ENCODE measurements at places on chromosomes 4 and X. TPM values are rescaled to one million over a fixed set of nuclear protein-coding genes. Genes with fewer than 3 reads are reported as not detected.

GRCh38 chr4:128521156-128521555 is 233.5 kb upstream of the PGRMC2 start:
- H3K27ac ChIP-seq = no peak overlapping the region
- H3K36me3 ChIP-seq = peaks cover 6% of the 10 kb centered on the region
- no peak overlapping the region for H3K4me3 ChIP-seq

DNA sequence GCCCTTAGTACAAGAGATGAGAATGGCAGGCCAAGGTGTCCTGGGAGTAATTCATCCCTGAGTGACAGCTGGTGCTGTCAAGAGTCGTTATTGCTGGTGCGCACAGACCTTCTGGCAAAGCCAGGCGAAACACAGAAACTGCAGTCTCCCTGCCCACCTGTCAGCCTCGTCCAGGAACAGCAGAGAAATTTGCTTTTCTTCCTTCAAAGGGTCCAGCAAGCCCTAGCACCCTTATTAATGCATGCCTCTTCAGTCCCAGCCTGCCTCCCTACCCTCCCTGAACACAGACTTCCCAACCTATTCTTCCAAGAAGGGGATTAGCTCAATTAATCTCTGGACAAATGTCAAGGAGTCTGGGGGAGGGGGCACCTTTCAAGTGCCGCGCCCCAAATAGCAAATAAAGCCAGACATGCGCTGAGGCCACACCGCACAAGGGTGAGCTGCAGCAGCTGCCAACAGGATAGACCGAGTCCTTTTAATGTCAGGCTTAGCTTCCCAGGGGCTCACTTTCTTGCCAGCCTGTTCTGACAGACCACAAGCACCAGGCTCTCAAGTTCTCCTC is 250.7 kb upstream of the RASGEF1B start:
- H3K4me3 ChIP-seq = no peak overlapping the region
- H3K36me3 ChIP-seq = peaks cover 3% of the 10 kb centered on the region
- peaks cover 10% of the 10 kb centered on the region for H3K4me1 ChIP-seq
- peaks cover 15% of the 10 kb centered on the region for H3K27me3 ChIP-seq

- no peaks in the 10 kb centered on the region for H3K36me3 ChIP-seq
- H3K4me3 ChIP-seq = no peak overlapping the region
- no peak for DNase-seq
- peaks cover 6% of the 10 kb centered on the region for H3K27me3 ChIP-seq
These were observed 351.2 kb downstream of the ARHGAP24 start for GRCh38 chr4:85826060-85826678.

GRCh38 chr4:23697001-23697528 is 192.8 kb downstream of the PPARGC1A start:
- no peaks in the 10 kb centered on the region for H3K36me3 ChIP-seq
- no peak for DNase-seq
- H3K4me1 ChIP-seq = no peaks in the 10 kb centered on the region
- no peak overlapping the region for H3K27ac ChIP-seq
- no peaks in the 10 kb centered on the region for H3K27me3 ChIP-seq

- DNase-seq = no peak
- no peaks in the 10 kb centered on the region for H3K4me1 ChIP-seq
- no peak overlapping the region for H3K27ac ChIP-seq
- H3K4me3 ChIP-seq = no peak overlapping the region
- H3K36me3 ChIP-seq = no peaks in the 10 kb centered on the region
These were observed 15.7 kb downstream of the ADGRA3 start for GRCh38 chr4:22500128-22500611.

- no peak overlapping the region for H3K27ac ChIP-seq
- H3K36me3 ChIP-seq = no peaks in the 10 kb centered on the region
- no peaks in the 10 kb centered on the region for H3K4me1 ChIP-seq
- H3K4me3 ChIP-seq = no peak overlapping the region
- no peak for DNase-seq
These were observed 1394.2 kb upstream of the DIAPH2 start for GRCh38 chrX:95290455-95290854.

- H3K4me1 ChIP-seq = peaks cover 11% of the 10 kb centered on the region
- no peak overlapping the region for H3K4me3 ChIP-seq
- H3K36me3 ChIP-seq = peaks cover 3% of the 10 kb centered on the region
- no peak overlapping the region for H3K27ac ChIP-seq
These were observed 172.7 kb downstream of the BTC start for GRCh38 chr4:74621616-74622015.

DNA sequence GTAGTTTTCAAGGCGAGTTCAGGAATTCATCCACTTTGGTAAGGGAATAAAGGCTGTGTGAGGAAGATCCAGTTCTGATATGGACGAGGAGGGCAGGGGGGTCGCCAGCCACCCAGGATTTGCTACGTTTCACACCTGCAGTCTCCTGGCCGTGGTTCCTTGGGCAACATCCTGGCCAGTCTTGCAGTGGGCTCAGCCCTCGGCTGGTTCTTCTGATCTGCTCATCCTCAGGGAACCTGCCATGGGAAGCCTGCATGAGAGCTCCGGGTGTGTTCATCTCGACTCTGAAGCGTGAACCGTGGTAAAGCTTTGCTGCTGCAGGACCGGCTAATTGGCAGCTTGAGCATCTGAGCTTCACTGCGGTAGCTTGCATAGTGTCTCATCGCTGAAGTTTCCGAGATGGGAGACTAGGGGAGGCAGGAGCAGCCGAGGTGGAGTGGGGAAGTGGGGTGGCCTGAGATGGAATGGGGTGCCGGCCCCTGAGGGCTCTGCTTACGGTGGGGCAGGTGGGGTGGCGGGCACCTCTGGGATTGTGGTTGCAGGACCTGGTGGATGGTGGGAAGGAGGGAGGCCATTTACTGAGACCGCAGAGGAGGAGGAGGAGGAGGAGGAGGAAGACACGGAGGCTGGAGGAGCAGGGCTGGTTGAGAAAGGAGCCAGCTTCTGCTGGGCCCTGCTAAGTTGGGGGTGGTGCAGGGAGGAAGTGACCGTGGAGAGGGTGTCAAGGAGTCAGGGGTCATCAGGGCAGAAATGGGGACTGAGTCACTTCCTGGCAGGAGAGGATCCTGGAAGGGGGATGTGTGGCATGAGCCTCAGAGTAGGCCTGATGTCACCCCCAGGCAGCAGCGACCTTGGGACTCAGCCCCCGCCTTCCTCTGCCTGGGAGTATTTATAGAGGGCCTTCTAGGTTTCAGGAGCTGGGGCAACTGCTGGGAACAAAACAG is 213.1 kb upstream of the PSAPL1 start:
- DNase-seq = no peak
- peaks cover 32% of the 10 kb centered on the region for H3K4me1 ChIP-seq
- H3K36me3 ChIP-seq = peaks cover 2% of the 10 kb centered on the region
- no peaks in the 10 kb centered on the region for H3K27me3 ChIP-seq
- H3K4me3 ChIP-seq = no peak overlapping the region

- no peaks in the 10 kb centered on the region for H3K36me3 ChIP-seq
- H3K27me3 ChIP-seq = no peaks in the 10 kb centered on the region
- no peak overlapping the region for H3K27ac ChIP-seq
- no peak for DNase-seq
- H3K4me3 ChIP-seq = no peak overlapping the region
- peaks cover 5% of the 10 kb centered on the region for H3K4me1 ChIP-seq
These were observed 636.6 kb downstream of the MID1IP1 start for GRCh38 chrX:39437670-39438441.

DNA sequence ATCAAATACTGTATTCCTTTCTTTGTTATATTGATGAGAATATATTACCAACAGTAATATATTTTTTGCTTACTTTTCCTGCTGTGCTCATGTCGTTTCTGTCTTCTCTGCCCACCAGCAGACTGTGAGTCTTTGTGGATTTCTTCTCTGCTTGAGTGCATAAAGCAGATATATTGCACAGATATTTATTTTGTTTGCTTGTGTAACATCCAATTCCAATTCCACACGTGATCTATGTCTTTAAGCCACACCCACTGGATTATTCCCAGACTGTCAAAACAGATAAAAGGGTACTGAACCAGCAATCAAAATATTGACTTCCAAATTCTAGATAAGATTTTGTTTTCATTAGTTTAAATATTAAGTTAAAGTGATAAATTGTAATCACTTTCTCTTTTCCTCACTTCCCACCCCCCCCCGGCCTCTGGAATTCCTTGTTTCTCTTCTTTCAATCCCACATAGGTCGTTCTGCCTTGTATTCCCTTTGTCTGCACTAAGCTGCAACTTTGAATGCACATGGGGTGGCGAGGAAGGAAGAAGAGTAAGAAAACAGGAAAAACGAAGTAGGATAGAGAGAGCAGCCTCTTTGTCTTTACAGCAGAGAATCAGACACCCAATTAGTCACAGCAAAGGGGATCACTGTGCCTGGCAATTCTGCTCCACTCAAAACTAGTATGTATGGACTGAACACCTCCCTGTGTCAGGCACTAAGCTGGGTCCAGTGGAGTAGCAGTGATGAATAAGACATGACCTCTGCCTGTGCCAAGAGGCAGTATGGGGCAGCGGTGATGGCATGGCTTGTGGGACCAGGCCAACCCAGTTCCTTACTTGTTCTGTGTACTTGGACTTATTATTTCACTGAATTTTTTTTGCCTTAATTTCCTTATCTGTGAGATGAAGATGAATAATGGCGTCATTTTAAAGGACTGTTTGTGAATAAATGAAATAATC is at the start of gene ADH1B:
Gene ADH1B (minus strand): TSS at position 161 of the 951 bp plus-strand sequence. CDS start 70 bp downstream, at position 91.
- peaks cover 25% of the 10 kb centered on the region for H3K27me3 ChIP-seq
- no peak within 1 kb of the TSS for H3K4me3 ChIP-seq
- no peaks in the 10 kb centered on the region for H3K36me3 ChIP-seq
- no peak within 1 kb of the TSS for H3K27ac ChIP-seq

- H3K27me3 ChIP-seq = peaks cover 7% of the 10 kb centered on the region
- no peak for DNase-seq
- peaks cover 32% of the 10 kb centered on the region for H3K4me1 ChIP-seq
- peaks cover 4% of the 10 kb centered on the region for H3K36me3 ChIP-seq
These were observed 1.0 kb downstream of the RASGEF1B start for GRCh38 chr4:81470456-81471297.

GRCh38 chrX:34404386-34405070 is 252.6 kb downstream of the TMEM47 start:
- no peak overlapping the region for H3K27ac ChIP-seq
- H3K27me3 ChIP-seq = no peaks in the 10 kb centered on the region
- no peak for DNase-seq
- H3K36me3 ChIP-seq = no peaks in the 10 kb centered on the region
- no peaks in the 10 kb centered on the region for H3K4me1 ChIP-seq
- no peak overlapping the region for H3K4me3 ChIP-seq

GRCh38 chrX:40192196-40192595 is 94.4 kb upstream of the BCOR start:
- H3K4me3 ChIP-seq = no peak overlapping the region
- no peak overlapping the region for H3K27ac ChIP-seq
- no peak for DNase-seq
- no peaks in the 10 kb centered on the region for H3K4me1 ChIP-seq
- H3K27me3 ChIP-seq = no peaks in the 10 kb centered on the region

GRCh38 chrX:118108304-118108703 is 8.3 kb downstream of the KLHL13 start:
- no peak for DNase-seq
- no peaks in the 10 kb centered on the region for H3K27me3 ChIP-seq
- H3K36me3 ChIP-seq = no peaks in the 10 kb centered on the region
- H3K4me3 ChIP-seq = no peak overlapping the region
- no peaks in the 10 kb centered on the region for H3K4me1 ChIP-seq

DNA sequence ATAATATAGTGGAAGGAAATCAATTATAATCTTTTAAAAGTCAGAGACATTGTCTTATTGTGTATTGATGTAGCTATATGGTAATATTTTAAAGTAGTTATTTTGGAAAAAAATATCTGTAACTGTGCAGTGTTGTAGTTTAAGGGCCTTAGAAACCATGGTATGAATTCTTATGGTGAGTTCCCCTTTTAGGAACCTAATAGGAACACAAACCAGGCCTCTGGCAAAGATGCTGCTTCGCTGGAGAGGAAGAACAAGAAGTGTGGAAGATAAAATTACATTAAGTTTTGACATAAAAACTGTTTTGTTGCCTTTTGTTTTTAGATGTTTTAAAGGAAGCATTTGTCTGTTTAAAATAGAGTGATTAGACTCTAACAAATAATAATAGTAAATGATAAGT is 10.9 kb upstream of the TMPRSS11D start:
- H3K36me3 ChIP-seq = no peaks in the 10 kb centered on the region
- no peak overlapping the region for H3K27ac ChIP-seq
- no peaks in the 10 kb centered on the region for H3K27me3 ChIP-seq
- no peak for DNase-seq

DNA sequence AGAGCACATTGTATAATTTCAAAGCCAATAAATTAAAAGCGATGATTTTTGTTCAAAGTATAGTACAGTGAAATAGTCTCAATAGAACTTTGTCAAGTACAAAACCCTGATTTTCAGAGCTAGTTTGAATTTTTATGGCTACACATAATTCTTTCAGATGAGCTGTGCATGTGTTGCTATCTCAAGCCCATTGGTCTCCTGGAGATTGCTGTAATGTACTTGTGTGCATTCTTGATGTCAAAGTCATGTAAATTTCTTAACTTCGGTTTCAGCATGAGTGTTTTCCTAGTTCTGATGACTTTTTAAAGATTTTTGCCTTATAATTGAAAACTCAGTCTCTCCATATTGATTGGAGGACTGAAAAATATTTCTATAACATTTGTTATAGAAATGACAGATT is 200.8 kb downstream of the CEP135 start:
- H3K4me1 ChIP-seq = no peaks in the 10 kb centered on the region
- DNase-seq = no peak
- H3K27ac ChIP-seq = no peak overlapping the region
- H3K4me3 ChIP-seq = no peak overlapping the region
- no peaks in the 10 kb centered on the region for H3K36me3 ChIP-seq
- peaks cover 27% of the 10 kb centered on the region for H3K27me3 ChIP-seq

DNA sequence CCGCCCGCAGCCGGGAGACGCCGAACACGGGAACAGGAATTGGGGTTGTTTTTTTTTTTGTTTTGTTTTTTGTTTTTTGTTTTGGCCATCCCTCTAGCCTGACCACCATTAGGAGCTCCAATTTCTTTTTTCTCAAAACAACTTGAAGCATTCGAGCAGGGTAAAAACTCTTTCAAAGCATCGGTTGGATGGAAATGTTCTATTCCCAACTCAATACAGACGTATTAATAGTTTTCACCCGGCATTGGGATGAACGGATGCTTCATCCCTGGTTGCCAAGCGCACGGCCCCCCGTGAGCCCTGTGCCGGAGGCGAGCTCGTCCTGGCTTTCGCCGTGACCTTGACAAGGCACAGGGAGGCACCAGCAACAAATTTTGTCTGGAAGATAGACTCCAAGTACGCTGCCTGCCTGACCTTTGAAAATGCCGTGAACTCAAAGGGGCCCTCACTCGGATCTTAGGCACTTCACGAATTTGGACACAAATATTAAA is 352 bp upstream of the MAP3K15 start:
- no peak for DNase-seq
- peaks cover 5% of the 10 kb centered on the region for H3K27me3 ChIP-seq
- no peak overlapping the region for H3K27ac ChIP-seq
- H3K4me3 ChIP-seq = peak overlapping the region; percentile 82
- no peaks in the 10 kb centered on the region for H3K36me3 ChIP-seq

- no peaks in the 10 kb centered on the region for H3K27me3 ChIP-seq
- no peaks in the 10 kb centered on the region for H3K36me3 ChIP-seq
- DNase-seq = no peak
- H3K27ac ChIP-seq = no peak overlapping the region
These were observed 1203.1 kb downstream of the PCDH18 start for GRCh38 chr4:136329042-136329662.

- no peak overlapping the region for H3K4me3 ChIP-seq
- no peaks in the 10 kb centered on the region for H3K4me1 ChIP-seq
- H3K27ac ChIP-seq = no peak overlapping the region
- no peaks in the 10 kb centered on the region for H3K36me3 ChIP-seq
- no peak for DNase-seq
- H3K27me3 ChIP-seq = no peaks in the 10 kb centered on the region
These were observed 241.7 kb upstream of the SPOCK3 start for GRCh38 chr4:167475951-167476350.

Gene NUDT10
- not detected for total RNA-seq

Gene TRAM1L1
- total RNA-seq = not detected

Gene TAF9B
- 10.3 TPM for total RNA-seq

Gene CNKSR2
- 4.4 TPM for total RNA-seq

All from T-helper 17 cell (primary cell).